ENCODE measurements at places on chromosomes 1 and 21. TPM values are rescaled to one million over a fixed set of nuclear protein-coding genes. Genes with fewer than 3 reads are reported as not detected.
A peak's percentile ranks its signal among the peaks of the same experiment; 100 is the strongest.

GRCh38 chr1:153623101-153623500 is 4.2 kb downstream of the S100A13 start:
- no peak overlapping the region for H3K27ac ChIP-seq
- H3K36me3 ChIP-seq, result no peaks in the 10 kb centered on the region
- H3K4me1 ChIP-seq, result peaks cover 23% of the 10 kb centered on the region

DNA sequence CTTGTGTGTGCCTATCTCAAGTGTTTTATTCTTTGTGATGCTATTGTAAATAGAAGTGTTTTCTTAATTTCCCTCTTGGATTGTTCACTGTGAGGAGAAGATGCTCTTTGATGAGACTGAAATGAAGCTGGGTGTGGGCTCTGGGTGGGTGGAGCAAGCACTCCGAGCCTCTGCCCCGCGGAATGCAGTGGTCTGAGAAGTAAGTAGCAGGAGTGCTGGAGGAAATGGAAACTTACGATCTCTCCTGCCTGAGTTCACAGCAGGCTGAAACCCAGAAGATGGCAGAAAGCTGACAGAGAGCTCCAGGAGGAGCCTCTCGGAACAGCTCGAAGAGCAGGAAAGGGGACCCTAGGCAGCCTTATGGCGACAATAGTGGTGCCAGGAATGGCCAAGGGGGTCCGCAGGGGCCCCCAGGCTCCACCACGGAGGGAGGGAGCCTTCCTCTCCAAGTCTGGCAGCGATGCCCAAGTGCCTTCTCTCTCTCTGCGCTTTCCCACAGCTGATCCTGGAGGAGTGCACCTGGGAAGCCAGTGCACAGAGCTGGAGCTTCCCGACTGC is 126.8 kb upstream of the COL6A1 start:
- no peak overlapping the region for H3K27ac ChIP-seq
- DNase-seq, result no peak
- H3K4me3 ChIP-seq, result no peak overlapping the region

DNA sequence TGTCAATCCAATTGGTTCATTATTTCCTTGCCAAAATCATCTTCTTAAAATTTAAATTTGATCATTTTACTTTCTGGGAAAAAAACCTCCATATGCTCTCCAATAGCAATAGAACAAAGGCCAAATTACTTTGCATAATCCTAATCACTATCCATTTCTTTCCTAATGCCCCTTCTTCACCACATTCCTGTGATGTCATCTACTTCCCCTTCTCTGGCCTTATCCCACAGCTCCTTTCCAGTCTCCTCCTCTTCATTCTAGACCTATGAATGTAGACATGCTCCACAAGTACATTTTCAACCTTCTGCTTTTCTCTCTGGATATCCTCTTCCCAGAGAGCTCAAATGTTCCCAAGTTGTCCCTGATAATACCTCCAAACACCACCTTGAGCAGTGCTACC is 216.6 kb downstream of the MRPL39 start:
- no peaks in the 10 kb centered on the region for H3K27me3 ChIP-seq
- DNase-seq, result no peak
- H3K4me1 ChIP-seq, result no peaks in the 10 kb centered on the region
- no peak overlapping the region for H3K27ac ChIP-seq
- H3K36me3 ChIP-seq, result no peaks in the 10 kb centered on the region

GRCh38 chr1:78493451-78493850 is 2.7 kb downstream of the PTGFR start:
- no peak for DNase-seq
- H3K27ac ChIP-seq, result no peak overlapping the region
- no peaks in the 10 kb centered on the region for H3K27me3 ChIP-seq
- no peak overlapping the region for H3K4me3 ChIP-seq
- H3K4me1 ChIP-seq, result no peaks in the 10 kb centered on the region
- no peaks in the 10 kb centered on the region for H3K36me3 ChIP-seq

GRCh38 chr1:70034403-70034802 is 171.0 kb downstream of the LRRC40 start:
- H3K4me1 ChIP-seq, result no peaks in the 10 kb centered on the region
- no peak overlapping the region for H3K4me3 ChIP-seq

- no peak overlapping the region for H3K27ac ChIP-seq
- H3K36me3 ChIP-seq, result no peaks in the 10 kb centered on the region
- DNase-seq, result peak; percentile 73
These were observed 55.0 kb downstream of the S1PR1 start for GRCh38 chr1:101291562-101292380.

Gene UBE2Q1
- total RNA-seq, result 42.1 TPM

Gene LCE1B
- not detected for total RNA-seq

Gene SPRR2A
- total RNA-seq, result not detected

Gene CSMD2
- total RNA-seq, result 0.07 TPM

Gene SLC19A2
- total RNA-seq, result 2.3 TPM

Gene TGFB2
- not detected for total RNA-seq

Gene SLC5A3
- 23.7 TPM for total RNA-seq

Gene ADCY10
- 0.14 TPM for total RNA-seq

Gene SAMD13
- total RNA-seq, result 3.1 TPM

Gene ETV3L
- total RNA-seq, result not detected
